Activated B cell treated with CpG ODN at 0.5 μM for 24 hours (primary cell): ENCODE measurements at places on chromosomes 11 and 22.

DNA sequence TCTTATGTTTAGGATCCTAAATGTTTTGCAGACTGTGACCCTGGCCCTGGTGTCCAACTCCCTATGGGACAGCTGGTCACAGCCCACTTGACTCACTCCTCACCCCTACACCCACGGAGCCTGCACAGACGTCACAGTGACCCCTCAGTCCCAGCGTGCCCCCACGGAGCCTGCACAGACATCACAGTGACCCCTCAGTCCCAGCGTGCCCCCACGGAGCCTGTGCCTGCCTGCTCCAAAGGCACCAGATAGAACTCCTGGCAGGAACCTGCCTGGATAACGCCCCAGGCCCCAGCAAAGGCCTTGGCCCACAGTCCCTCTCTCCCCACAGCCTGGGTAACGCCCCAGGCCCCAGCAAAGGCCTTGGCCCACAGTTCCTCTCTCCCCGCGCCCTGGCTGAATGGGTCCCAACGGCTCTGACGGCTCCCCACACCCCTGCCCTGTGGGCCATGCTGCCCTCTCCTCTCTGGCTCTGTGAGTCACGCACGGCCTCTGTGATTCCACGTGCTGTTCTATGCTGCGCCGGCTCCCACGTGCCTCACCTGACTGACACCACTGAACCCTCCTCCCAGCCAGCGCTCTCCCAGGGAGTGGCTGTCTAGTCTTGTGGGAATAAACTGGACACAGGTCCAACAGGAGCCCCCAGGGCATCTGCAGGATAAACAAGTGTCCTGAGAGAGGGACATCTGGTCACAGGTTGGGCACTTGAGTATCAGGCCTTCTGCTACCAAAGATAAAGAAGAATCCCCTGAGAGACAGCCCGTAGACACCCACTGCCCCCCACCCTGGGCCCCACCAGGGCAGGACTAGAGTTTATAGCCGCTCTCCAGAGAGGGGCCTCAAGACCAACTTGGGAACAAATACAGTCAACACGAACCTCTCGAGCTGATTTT, 250.3 kb downstream of the BRD1 start:
- DNase-seq = peak; percentile 9
- H3K27ac ChIP-seq = no peak overlapping the region
- H3K27me3 ChIP-seq = no peaks in the 10 kb centered on the region
- peaks cover 15% of the 10 kb centered on the region for H3K36me3 ChIP-seq
- H3K4me1 ChIP-seq = no peaks in the 10 kb centered on the region

GRCh38 chr22:33519071-33519973, 401.0 kb downstream of the LARGE1 start:
- H3K4me3 ChIP-seq = peak overlapping the region; percentile 55
- peak overlapping the region; percentile 78 for H3K27ac ChIP-seq
- H3K27me3 ChIP-seq = no peaks in the 10 kb centered on the region
- peak; percentile 22 for DNase-seq
- peaks cover 55% of the 10 kb centered on the region for H3K4me1 ChIP-seq

GRCh38 chr22:32620992-32621391, 146.4 kb downstream of the FBXO7 start:
- DNase-seq = no peak
- no peaks in the 10 kb centered on the region for H3K36me3 ChIP-seq
- H3K4me1 ChIP-seq = no peaks in the 10 kb centered on the region

DNA sequence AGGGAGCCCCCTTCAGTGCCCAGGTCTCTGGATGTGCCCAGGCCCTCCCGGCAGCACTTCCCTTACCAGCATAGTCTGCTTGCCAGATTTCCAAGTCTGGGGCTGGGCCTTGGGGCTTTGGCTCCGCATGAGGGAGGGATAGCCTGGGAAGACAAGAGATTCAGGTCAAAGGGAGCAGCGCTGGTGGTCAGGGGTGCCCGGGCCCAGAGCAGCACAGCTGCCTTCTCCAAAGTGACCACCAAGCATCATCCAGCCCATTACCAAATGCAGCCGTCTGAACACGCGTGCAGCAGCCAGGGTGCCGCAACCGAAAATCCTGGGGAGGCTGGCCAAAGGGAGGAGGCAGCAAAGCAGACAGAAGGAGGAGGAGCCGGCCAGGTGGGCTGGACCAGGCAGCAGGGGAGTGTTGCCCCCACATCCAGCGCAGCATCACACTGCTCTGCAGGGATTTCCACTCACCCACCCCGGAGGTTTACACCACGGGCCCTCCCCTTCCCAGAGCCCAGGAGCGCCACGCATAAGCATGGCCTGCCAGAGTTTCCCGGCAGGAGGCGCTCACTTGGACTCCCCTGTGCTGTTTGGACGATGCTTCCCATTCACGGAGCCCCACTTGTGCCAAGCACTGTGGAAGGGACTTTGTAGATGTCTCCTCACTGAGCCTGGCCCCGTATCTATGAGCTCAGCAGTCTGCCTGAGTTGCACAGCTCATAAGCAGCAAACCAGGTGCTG, 22.5 kb downstream of the TRIM29 start:
- no peak overlapping the region for H3K4me3 ChIP-seq
- no peaks in the 10 kb centered on the region for H3K4me1 ChIP-seq

- no peak overlapping the region for H3K4me3 ChIP-seq
- H3K27ac ChIP-seq = no peak overlapping the region
- no peak for DNase-seq
- no peaks in the 10 kb centered on the region for H3K4me1 ChIP-seq
- no peaks in the 10 kb centered on the region for H3K27me3 ChIP-seq
- H3K36me3 ChIP-seq = peaks cover 82% of the 10 kb centered on the region
Measured at GRCh38 chr22:30008401-30008800, 71.9 kb upstream of the HORMAD2 start.

DNA sequence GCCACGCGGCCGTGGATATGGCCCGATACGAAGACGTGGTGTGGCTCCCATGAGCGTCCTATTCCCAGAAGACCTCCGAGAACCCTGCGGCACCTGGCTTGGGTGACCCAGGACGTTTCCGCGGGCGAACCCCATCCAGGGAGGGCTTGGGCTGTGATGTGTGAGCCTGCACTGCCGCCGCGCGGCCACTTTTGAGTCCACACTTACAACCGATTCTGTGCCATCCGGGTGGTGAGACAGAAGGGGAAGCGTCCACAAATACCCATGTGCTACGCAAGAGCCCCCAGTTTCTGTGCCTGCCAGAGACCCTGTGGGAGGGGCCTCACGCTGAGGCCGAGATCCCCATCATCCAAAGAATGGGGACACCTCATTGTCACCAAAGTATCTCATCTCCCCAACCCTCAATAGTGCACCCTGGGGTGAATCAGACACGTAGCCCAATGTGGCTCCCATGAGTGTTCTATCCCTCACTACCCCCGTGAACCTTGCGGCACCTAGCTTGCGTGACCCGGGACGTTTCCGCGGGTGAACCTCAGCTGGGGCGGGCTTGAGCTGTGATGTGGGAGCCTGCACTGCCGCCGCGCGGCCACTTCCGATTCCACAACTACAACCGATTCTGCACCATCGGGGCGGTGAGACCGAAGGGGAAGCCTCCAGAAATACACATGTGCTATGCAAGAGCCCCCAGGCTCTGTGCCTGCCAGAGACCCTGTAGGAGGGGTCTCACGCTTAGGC, 4.6 kb upstream of the H19 start:
- H3K4me3 ChIP-seq = no peak overlapping the region
- H3K36me3 ChIP-seq = no peaks in the 10 kb centered on the region
- no peaks in the 10 kb centered on the region for H3K4me1 ChIP-seq
- DNase-seq = no peak
- no peak overlapping the region for H3K27ac ChIP-seq

GRCh38 chr22:27842201-27842600, 40.6 kb upstream of the MN1 start:
- H3K4me1 ChIP-seq = no peaks in the 10 kb centered on the region
- no peak overlapping the region for H3K4me3 ChIP-seq
- H3K27me3 ChIP-seq = no peaks in the 10 kb centered on the region
- DNase-seq = no peak
- H3K36me3 ChIP-seq = peaks cover 30% of the 10 kb centered on the region
- H3K27ac ChIP-seq = no peak overlapping the region

GRCh38 chr11:86513746-86514373, 139.2 kb downstream of the CCDC81 start:
- H3K4me3 ChIP-seq = no peak overlapping the region
- no peak for DNase-seq
- H3K36me3 ChIP-seq = no peaks in the 10 kb centered on the region
- H3K27ac ChIP-seq = peak overlapping the region; percentile 54
- peaks cover 16% of the 10 kb centered on the region for H3K4me1 ChIP-seq

DNA sequence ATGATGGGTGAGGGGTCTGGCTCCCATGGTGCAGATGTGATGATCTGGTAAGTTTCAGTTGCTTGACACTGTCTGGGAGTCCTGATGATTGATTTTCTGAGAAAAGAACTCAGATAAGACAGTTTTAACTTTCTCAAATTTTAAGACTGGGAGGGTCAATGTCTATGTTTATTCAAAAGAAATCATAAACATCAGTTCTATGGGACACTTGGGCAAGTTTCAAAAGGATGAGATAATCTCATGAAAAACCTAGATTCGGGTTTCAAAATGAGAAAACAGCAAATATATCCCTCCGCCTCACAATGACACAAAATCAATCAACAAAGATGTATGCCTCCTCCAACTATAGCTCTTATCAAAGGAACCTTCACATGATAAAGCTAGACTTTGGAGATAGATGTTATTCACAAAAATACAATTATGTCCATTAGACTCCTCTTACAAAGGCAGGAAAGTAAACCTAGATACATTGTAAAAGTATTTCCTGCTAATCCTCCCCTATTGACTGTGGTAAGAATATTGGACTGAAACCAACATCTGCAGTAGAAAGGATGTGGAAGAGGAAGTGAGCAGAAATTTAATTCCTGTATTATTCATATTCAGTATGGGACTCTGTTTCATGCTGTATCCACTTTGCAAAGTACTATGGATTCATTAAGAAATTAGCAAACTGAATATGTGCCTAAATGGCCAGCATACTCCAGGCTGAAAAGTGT, 21.6 kb downstream of the SVIP start:
- H3K27ac ChIP-seq = no peak overlapping the region
- no peaks in the 10 kb centered on the region for H3K36me3 ChIP-seq
- peaks cover 15% of the 10 kb centered on the region for H3K4me1 ChIP-seq
- no peak overlapping the region for H3K4me3 ChIP-seq
- no peak for DNase-seq

- DNase-seq = no peak
- H3K4me1 ChIP-seq = peaks cover 27% of the 10 kb centered on the region
- H3K4me3 ChIP-seq = no peak overlapping the region
- H3K27me3 ChIP-seq = no peaks in the 10 kb centered on the region
Measured at GRCh38 chr11:1760351-1761109, 3.2 kb downstream of the CTSD start.

DNA sequence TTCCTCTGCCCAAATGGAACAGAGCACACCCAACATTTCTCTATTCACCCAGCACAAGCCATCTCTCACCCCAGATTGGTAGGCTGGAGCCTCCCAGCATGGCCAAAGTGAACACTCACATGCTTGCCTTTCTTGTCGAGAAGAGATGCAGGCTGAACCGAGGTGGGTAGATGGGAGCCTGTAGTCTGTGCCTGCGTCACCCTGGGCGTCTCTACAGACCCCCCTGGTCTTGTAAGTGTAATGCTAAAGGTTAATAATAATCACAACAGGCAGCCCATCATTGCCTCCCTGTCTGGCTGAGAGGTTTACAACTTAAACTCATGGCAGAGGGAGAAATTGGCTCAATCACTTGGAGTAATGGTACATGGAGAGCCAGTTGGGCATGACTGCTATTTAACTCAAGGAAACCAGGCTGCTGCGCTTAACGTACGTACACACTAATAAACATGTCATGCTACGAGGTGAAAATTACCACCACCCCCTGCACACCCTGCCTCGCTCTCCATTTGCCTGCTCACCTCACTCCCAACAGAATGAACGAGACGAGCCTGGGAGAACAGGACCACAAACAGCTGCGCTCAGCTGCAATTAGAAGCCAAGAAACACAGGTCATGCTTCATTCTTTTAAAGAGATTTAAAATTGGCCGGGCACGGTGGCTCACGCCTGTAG, 9.1 kb upstream of the ZBTB16 start:
- H3K27ac ChIP-seq = no peak overlapping the region
- no peaks in the 10 kb centered on the region for H3K4me1 ChIP-seq
- peaks cover 30% of the 10 kb centered on the region for H3K27me3 ChIP-seq

DNA sequence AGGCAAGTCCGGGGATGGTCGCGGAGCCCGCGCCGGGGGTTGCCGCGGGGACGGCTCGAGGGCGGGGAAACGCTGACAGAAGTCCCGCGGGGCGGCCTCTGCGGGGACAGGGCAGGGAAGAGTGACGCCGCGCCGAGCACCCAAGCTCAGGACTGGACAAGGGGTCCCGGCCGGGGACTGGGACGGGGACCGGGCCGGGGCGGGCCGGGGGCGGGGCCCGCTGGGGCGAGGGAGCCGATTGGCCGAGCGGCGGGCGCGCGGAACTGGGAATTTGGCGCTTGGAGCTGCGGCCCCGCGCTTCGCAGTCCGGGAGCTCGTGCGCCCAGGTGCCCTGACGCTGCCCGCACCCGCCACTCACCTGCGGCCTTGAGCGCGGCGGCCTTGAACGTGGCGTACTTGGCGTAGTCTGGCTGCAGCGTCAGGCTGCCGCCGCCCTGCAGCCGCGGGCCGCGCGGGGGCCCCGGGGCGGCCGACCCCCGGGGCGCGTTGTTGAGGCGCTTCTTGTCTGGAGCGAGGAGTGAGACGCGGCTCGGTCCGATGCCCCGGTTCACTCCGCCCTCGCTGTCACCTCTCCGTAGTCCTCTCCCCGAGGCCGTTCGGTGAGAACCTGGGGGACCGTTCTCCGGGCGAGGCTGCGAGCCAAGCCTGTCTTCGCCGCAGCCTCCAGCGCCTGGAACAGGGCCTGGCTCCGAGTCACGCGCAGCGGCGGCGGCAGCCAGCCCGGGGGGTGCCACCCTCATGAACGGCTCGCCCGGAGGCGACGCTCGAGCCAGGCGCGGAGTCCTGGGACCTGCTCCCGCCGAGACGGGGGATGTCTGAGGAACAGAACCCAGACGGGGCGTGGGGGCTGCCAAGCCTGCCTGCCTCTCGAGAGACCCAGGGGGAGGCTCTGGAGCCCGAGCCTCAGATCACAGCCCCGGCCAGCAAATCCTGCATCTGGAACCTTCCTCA, 4.5 kb downstream of the SHISA8 start:
- H3K4me1 ChIP-seq = peaks cover 48% of the 10 kb centered on the region
- H3K36me3 ChIP-seq = peaks cover 17% of the 10 kb centered on the region
- H3K27me3 ChIP-seq = peaks cover 10% of the 10 kb centered on the region
- H3K4me3 ChIP-seq = peak overlapping the region; percentile 68
- H3K27ac ChIP-seq = no peak overlapping the region

- H3K27me3 ChIP-seq = no peaks in the 10 kb centered on the region
- H3K27ac ChIP-seq = peak overlapping the region; percentile 95
- DNase-seq = no peak
- peak overlapping the region; percentile 63 for H3K4me3 ChIP-seq
Measured at GRCh38 chr11:47393163-47394049, 15.0 kb upstream of the SLC39A13 start.
